ENCODE measurements at places on chromosomes 6 and 20.

DNA sequence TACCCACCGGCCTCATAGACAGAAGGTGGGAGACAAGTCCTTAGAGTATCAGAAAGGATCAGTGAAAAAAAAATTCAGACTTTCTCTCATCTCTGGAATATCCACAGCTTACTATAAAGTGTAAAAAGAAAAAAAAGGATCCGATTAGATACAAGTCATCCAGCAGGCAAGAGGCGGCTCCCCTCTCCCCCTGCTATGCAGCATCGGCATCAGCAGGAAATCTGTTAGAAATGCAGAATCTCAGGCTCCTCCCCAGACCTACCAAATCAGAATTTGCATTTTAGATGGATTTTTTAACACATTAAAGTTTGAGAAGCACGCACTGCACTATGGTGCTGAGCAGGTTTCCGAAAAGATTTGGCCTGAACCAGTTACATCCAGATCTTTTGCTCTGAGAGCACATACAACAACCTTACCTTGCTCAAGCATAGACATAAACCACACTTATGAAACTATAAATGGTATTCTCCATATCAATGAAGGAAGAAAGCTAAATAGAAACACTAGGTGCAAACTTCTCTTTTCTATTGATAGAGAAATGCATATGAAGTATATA lies 117.0 kb upstream of the POU3F2 start:
- DNase-seq: no peak

DNA sequence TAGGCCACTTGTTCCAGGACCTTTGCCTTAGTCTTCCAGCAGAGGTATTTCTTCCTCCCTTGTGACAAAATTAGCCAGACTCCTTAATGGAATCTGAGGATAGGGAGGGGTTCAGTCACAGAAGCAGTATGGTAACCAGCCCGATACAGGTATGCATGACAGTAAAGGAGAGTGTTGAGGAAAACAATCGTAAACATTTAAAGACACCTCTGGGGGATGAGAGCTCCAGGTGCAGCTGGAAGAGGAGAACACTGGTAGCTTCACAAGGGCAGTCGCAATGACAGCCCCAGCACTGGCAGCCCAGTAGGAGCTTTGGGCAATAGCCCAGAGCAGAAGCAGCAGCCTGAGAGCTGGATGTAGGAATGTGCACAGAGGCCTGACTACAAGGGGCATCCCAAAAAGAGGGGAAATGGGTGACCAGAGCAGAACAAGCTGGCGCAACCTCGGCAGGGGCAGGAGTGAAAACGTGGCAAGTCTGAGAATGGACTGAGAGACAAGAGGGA lies 344.9 kb upstream of the JAG1 start:
- no peak for DNase-seq

GRCh38 chr6:170378502-170378901 lies 71.9 kb downstream of the FAM120B start:
- DNase-seq: no peak

DNA sequence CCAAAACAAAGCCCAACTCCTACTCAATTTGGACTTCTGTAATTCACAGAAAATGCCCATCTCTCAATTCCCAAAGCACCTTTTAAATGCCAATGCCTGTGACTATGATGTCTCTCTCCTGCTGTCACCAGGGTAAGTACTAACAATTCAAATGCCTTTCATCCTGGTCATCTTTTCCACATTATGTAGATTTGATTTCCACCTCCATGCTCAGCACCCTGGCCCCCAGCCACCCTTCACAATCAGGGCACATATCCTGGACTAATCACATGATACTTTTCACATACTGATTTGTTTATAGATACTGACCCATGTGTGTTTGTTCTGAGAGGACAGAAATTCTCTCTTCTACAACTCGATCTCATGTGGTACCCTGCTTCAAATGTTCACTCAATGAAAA lies 236.3 kb downstream of the PTPRK start:
- no peak for DNase-seq

DNA sequence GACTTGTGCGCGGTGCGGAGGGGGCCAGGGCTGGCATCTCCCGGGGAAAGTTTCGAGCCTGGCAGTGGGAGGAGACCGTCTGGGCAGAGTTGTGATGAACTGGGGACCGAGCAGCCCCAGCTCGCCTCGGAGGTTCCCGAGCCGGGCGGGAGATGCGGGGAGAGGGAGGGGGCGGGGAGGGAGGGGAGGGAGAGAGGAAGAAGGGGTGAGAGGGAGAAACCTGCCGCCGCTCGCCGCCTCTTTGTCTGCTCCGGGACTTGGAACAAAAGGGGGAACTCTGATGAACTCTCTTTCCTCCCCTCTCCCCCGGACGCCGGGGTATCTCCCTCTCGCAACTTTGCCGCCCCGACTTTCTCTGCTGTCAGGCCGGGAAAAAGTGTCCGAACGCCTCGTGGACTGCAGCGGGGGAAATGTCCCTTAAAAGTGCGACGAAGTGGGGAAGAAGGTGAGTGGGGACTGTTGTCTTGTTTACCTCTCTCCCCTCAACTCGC lies 72.7 kb downstream of the SOX4 start:
- DNase-seq: peak; percentile 23

DNA sequence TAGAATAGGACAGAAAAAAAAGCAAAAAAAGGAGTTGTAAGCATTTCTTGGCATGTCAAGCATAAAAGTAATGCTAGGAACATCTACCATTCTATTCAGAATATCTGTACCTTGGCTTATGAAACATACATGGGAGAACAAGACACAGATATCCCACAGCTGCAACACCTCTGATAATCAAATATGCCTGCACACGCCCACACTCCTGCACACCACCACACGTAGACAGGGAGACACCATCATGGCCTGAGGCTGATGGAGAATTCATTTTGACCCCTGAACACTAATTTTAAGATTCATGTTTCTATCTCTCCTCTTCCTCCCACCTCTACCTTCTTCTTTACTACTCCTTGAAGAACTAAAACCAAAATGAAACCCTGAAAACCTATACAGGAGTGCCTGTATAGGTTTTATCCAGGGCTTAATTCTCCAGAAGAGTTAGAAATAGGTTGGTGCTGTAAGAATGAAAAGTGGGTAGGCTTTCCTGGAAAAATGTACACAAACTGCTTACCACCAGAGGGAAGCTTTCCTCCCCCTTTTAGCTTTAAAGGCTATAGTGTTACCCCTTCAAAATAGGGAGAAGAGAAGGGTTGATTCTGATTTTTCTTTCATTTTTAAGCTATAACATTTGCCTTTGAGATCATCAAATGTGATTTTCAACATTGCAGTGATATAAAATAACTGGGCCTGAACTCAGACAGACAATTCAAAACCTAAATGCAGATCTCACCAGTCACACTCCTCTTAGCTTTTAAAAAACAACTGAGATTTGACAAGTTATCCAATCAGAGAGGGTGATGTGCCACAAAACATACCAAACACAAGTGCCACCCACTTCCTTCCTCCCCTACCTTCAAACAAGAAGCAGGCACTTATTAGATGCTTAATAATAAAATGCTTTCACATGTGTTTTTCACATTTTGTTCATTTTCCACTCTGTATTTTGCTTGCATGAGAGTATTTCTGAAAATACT lies 57.9 kb downstream of the ELOVL5 start:
- no peak for DNase-seq

Measured in NCI-H2171 treated with DMSO at 0.1 percent for 48 hours (cell line).